HEK293T (cell line): ENCODE measurements at places on chromosomes 12 and 14.

GRCh38 chr12:93766796-93767523 is 89.8 kb downstream of the CRADD start:
- peak; percentile 34 for DNase-seq

DNA sequence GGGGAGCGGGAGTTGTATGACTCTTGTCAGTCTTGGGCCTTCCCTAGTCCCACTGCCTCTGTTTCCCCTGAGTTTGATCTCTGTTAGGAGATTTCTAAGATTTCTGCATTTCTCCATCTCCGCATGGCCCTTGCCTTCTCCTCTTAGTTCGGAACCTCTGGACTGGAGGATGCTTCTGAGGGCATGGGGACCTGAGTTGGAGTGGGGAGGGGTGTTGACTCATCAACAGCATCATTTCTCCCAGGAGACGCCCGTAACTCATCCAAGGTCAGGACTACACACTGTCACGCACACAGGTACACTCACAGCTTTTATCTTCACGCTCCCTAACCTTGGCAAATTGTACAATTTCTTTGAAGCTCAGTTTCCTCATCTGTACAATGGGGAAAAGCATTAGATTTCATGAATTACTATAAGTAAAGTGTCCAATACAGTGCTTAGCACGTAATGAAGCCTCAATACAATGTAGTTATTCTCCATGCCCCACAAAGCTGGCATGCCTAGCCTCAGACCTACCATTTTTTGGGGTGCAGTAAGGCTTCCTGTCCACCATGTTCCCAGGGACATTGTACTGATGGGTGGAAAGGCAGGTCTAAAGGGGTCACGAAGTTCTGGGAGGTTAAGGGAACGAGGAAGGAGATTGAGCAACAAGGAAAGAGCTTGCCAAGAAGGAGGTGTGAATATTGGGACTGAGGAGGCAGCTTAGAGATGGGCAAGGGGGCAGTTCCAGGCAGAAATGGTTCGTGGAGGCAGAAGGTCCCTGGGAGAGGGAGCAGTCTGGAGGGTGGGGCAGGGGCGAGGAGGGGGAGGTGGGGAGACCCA is 600 bp upstream of the LAG3 start:
- DNase-seq, result no peak

GRCh38 chr12:13455778-13456144 is 259.2 kb downstream of the EMP1 start:
- DNase-seq, result no peak

GRCh38 chr14:103545219-103545914 is 16.4 kb downstream of the TRMT61A start:
- DNase-seq, result no peak

DNA sequence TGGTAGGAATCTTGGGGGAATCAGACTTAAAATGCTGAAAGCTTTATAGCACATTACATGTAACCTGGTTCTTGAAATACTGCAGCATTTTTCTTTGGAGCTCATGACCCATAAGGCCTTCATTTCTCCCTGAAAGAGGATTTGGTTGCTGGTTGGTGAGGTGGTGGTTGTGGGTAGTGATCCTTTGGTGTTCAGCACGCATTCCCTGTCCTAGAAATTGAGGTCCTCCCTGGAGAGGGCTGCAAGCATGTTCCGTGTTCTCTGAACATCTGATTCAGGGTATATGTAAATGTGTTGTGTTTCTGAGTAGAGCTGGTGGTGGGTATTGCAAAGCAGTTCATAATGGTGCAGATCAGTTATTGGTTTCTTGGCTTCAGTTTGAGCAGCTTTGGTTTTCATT is 2.0 kb downstream of the SCN8A start:
- DNase-seq, result no peak

DNA sequence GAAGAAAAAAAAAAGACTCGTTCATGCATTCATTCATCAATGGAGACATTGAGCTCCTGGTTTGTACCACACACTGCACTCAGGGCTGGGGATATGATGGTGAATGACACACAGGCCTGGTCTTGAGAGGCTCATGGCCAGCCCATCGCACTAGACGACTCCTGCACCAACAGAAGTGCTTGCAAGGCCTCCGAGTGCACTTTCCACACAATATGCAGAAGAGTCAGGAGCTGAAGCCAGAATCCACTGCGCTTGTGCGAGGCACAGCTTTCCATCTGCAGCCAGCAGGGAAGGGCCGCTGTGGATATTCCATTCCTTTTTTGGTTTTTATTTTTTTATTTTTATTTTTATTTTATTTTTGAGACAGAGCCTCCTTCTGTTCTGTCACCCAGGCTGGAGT is 192.4 kb downstream of the DICER1 start:
- DNase-seq, result no peak

DNA sequence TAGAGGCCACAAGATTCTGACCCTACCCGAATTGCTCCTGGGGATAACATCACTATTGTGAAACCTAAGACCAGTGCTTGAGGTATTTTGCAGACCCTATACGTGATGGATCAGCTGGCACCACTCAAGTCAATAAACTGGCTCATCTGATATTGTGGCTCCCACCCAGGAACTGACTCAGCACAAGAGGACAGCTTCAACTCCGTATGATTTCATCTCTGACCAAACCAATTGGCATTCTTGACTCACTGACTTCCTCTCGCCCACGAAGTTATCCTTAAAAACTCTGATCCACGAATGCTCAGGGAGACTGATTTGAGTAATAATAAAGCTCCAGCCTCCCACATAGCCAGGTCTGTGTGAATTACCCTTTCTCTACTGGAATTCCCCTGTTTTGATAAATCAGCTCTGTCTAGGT is 1036.1 kb upstream of the TMEM132C start:
- DNase-seq, result no peak

- DNase-seq, result no peak
These were observed 2.0 kb downstream of the INTS13 start for GRCh38 chr12:26935636-26936378.

- DNase-seq, result no peak
These were observed 388.5 kb upstream of the MIS18BP1 start for GRCh38 chr14:45641541-45641940.

DNA sequence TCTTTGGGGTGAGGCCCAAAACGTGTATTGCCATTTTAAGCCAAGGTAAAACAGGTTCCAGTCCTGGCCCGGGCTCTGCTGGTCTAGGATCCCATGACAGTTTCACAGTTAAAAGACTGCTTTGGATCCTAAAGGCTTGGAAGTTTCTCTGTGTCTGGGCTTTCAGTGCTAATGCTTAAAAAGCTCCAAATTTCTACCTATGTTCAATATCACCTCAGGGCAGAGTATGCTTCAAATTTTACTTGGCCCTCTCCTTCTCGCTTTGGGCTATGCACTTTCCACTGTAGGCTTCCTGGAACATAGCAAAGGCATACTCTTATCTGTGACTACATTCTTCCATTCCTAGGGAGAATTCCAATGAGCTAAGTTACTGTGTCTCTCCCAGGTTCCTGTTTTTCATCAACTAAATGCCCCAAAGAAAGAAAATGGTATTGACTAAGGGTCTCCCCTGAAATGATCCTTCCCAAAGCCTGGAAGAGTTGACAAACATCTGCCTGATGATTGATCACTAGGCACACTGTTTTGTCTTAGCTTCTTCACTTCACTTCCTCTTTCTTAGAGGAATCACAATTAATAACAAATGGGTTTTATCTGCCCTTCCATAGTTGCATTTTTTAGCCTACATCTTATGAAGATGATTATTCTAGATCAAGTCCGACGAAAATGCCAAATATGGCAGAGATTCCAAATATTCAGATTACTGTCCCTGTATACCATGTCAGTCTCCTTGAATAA is 79.4 kb downstream of the TMTC2 start:
- DNase-seq, result no peak

GRCh38 chr14:95496690-95497259 is 19.7 kb downstream of the SYNE3 start:
- DNase-seq, result no peak

GRCh38 chr12:114964841-114965240 is 280.9 kb upstream of the TBX3 start:
- no peak for DNase-seq

GRCh38 chr14:105411985-105412770 is 7.4 kb upstream of the MTA1 start:
- DNase-seq, result no peak

GRCh38 chr14:96979611-96980074 is 182.5 kb downstream of the VRK1 start:
- DNase-seq, result peak; percentile 70

- no peak for DNase-seq
These were observed 874.4 kb upstream of the USP15 start for GRCh38 chr12:61385771-61386170.

GRCh38 chr12:25957793-25958427 is 572 bp upstream of the RASSF8 start:
- no peak for DNase-seq

GRCh38 chr14:100810435-100810834 is 15.5 kb upstream of the MEG3 start:
- no peak for DNase-seq

DNA sequence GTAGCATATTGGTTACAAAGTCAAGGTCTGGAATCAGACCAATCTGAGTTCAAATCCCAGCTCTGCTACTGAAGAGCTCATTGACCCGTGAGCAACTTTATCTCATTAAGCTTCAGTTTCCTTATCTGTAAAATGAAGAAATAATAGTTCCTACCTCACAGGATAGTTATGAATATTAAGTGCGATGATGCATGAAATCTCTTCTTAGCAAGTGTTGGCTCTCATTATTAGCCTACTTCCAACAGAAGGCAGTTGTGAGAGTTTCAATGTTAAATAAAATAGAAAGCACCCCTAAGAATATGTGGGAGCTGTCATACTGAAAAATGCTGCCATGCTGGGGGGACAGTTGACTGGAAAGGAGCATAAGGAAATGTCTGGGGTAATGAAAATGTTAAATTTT is 39.0 kb upstream of the ITPR2 start:
- no peak for DNase-seq

- no peak for DNase-seq
These were observed 7.7 kb downstream of the SLC7A7 start for GRCh38 chr14:22807432-22808087.

DNA sequence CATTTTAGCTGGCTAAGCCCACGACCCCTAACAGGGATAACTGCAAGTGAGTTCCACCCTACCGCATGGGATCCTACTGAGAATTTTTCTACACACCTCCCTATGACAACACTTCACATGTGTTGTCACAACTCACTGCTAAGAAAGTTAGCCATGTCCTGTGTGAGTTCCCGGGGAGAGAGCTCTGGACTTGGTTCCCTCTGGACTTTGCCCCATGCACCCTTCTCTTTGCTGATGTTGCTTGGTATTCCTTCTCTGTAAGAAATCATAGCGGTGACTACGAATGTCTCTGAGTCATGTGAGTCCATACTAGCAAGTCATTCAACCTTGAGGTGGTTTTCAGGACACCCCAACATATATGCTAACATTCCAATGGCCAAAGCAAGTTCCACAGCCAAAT is 9.5 kb upstream of the CDKN3 start:
- no peak for DNase-seq

GRCh38 chr12:94092516-94093241 is 55.7 kb upstream of the PLXNC1 start:
- DNase-seq, result no peak

DNA sequence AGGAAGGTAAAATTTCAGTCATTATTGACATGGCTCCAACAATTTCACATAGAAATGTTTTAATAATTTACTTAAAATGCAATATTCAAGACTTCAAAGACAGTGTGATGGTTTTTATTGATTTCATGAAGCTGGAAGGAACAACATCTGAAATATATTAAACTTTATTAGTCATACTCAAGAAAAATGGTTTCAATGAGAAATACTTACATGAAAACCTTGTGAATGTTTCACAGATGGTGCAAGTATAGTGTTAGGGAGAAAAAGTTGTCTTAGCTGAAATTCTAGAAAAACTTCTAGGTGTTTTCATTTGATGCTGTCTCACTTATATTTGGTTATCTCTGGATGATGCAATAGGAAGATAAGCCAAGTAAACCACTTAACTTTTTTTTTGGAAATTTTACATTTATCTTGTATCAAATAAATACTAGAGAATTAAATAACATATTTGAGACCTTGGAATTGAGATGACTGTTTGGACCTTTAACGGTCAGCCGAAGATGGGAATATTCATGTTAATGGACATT is 65.5 kb downstream of the PELI2 start:
- DNase-seq, result no peak
